ENCODE measurements at places on chromosomes 16 and 17.

DNA sequence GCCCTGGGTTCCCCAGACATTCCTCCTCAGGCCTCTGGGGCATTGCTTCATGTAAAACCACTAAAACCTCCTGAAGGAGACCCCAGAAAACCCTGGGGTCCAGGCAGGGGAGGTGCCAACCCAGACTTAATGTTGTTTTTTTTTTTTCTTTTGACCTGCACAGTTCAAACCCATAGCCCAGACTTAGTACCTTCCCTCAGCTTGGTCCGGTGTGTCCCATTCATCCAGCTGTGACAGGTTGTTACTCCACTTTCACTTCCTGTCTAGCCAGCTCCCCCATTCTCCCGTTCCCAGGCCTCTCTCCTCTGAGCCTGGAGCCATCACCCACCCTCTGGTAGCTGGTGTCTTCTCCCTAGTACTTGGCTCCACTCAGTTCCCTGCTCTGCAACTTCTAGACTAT lies 4.8 kb downstream of the CDR2L start:
- no peak for DNase-seq

DNA sequence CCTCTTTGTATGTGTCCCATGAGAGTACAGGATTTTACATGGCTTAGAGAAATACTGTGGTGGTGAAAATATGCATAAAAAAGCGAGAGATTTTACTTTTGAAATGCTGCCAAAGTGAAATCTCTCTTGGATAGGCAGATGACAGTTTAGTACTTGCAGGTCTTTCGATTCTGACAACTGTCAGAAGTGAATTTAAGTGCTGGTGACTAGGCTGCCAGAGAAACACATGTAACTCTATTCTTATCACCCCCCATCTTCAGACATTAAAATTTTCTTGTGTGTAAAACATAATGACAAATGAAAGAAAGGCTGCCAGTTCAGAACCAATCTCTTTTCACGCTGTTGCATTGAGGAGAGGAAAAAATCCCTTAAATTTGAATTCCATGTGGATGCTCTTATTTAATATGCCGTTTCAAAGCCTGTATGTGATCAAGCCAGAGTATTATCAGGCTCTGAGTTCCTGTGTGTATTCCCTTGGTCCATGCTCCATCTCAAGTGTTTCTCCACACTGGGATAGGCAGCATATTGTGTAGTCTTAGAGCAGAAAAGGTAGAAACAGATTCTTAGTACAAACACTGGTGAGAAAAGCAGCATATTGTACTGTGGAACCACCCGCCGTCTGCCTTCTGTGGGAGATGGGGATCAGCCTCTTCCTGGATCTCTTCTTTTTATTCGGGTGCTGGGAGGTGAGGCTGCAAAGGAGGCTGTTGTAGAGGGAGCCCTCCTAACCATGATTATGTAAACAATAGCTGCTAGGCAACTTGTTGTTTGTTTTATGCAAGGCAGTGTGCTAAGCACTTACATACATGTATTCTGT lies 291.3 kb downstream of the WWOX start:
- no peak for DNase-seq

GRCh38 chr17:19005137-19005773 lies 691 bp upstream of the FAM83G start:
- DNase-seq: no peak

- no peak for DNase-seq
Observed at GRCh38 chr17:36945140-36945539, 3.6 kb upstream of the AATF start.

DNA sequence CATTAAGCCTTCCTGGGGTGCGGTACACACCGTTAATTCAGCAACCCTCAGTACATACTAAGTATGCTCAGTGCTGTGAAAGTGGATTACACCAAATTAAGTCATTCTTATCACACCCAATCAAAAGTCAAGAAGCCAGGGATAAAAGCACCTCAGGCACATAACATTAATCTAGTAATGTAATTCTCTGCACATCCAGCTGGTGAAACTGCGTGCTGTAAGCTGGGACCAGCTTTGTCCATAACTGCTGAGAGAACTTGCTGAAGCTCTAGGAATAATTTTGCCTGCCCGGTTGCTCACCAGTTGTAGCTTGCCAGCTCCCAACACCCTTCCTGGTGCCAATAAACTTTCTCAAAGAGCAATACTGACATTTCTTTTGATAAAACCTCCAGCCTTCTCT lies 44.9 kb downstream of the SLC47A1 start:
- DNase-seq: no peak

GRCh38 chr17:44219108-44219615 lies 313 bp downstream of the UBTF start:
- DNase-seq: peak; percentile 80

- peak; percentile 10 for DNase-seq
Observed at GRCh38 chr16:74521691-74522090, 85.2 kb downstream of the GLG1 start.

DNA sequence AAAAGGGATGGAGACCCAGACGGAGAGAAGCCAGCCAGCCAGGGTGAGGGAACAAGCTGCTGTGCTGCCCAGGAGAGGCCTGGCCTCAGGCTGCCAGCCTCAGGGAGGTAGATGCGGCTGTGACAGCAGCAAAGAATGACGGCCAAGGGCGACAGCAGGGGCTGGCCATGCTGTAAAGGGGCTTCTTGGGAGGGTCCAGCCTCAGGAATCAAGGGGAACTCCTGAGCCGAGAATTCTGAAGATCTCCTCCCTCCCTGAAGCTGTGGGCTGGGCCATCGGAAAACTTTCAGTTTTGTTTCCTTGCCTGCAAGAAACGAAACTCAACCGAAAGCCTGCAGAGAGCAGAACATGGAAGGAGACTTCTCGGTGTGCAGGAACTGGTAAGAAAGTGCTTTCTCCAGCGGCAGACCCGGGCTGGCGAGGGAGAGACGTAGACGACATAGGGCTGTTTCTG lies at the start of gene XAF1:
Gene XAF1, plus strand, starts transcription at position 316 of the 454 bp plus-strand sequence. Its CDS starts 33 bp downstream, at position 349.
- no peak for DNase-seq

- DNase-seq: no peak
Observed at GRCh38 chr16:81041696-81042095, 6.1 kb downstream of the ATMIN start.

DNA sequence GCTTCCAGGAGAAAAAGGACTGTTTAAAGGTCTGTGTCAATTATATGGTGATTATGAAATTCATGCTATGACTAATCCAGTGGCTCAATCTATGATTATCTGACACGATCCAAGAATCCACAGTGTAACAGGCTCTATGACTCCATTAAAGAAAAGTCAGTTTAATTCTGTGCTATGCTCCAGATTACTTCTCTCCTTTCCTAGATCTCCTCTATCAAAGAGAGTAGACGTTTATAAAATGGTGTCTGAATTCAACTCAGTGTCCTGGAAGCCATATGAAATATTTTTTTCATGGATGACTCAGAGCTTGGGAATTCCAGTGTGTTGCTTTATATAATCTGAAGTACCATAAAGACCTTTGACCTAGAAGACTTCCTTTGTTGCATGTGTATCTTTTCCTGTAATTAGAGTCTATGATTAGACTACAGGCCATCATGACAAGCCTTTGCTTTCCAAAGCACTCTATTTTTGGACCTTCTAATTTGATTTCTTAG lies 27.0 kb upstream of the NF1 start:
- no peak for DNase-seq

DNA sequence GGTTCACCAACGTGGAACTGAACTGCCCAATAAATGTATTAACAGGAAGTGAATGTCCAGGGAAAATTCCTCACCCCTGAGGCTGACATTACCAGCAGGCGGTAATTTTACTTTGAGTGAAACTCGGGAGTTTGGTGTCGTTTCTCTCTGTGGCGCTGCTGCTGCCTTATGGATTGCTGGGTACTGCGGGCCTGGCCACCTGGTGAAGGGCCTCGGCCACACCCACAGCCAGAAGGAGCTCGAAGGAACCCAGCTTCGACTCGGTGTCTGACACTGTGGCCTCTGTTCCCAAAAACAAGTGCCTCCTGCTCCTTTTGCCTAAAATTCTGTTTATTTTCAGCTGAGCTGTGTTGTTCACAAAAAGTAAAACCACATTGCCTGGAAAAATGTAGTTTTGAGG lies 115.0 kb downstream of the BANP start:
- no peak for DNase-seq

GRCh38 chr17:76475302-76475701 lies 7.9 kb downstream of the AANAT start:
- DNase-seq: no peak

- DNase-seq: no peak
Observed at GRCh38 chr16:79687249-79688130, 87.0 kb upstream of the MAF start.

GRCh38 chr17:61414141-61414935 lies 14.7 kb downstream of the TBX2 start:
- DNase-seq: no peak

- DNase-seq: no peak
Observed at GRCh38 chr16:80852261-80852872, 48.0 kb upstream of the CDYL2 start.

DNA sequence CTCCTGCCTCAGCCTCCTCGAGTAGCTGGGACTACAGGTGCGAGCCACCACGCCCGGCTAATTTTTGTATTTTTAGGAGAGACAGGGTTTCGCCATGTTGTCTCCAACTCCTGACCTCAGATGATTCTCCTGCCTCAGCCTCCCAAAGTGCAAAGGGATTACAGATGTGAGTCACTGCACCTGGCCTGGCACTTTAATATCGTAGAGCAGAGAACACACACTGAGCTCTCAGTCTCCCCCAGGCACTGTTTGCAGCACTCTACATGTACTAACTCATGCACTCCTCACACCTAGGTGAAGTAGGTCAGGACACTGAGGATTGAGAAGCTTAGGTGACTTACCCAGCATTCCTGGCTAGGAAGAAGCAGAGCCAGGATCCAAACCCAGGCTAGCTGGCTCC lies 15.0 kb downstream of the C17orf100 start:
- no peak for DNase-seq

GRCh38 chr17:50511058-50511457 lies 2.8 kb downstream of the MYCBPAP start:
- DNase-seq: no peak

GRCh38 chr16:54602666-54603065 lies 316.1 kb upstream of the IRX3 start:
- no peak for DNase-seq

DNA sequence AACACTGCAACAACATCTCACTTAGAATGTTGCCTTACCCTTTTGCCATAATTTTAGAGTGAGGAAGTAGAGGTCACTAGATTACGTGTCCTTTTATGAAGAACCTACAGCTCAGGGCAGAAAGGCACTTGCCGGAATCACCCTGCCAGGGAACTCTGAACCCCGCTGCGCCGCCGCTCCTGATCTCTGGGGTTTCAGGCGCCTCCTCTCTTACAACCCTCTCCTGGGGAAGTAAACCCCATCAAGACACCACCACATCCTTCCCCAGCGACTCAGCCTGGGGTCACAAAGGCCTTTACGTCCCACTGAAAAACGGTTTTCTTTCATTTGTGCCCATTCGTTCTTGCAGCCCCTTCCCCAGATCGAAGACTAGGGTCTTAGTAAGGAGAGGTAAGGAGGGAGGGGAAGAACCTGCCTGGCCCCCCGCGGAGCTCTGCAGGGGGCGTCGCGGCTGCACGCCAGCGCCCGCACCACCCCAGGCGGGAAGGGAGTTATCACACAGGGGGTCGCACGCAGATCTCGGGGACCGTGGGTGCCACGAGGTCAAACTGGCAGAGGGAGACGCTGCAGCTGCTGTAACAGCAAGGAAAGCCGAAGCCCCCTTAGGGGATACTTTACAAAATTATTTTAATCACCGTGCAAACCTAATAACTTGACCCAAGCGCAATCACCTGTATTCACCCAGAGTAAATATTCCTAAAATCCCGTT lies 1.0 kb upstream of the HLF start:
- no peak for DNase-seq

All from C1 segment of cervical spinal cord (tissue), 14 donors.